Gastrocnemius medialis (tissue), 4 donors: ENCODE measurements at places on chromosomes 5 and 9. TPM values are rescaled to one million over a fixed set of nuclear protein-coding genes. Genes with fewer than 3 reads are reported as not detected.

ACTBL2 gene
- not detected for total RNA-seq

NXNL2 gene
- total RNA-seq, result not detected

C5orf22 gene
- total RNA-seq, result 24.3 TPM

HRCT1 gene
- 3.2 TPM for total RNA-seq

PCDHGA11 gene
- 1.2 TPM for total RNA-seq

TAF1L gene
- not detected for total RNA-seq

ANKRD18A gene
- not detected for total RNA-seq

ADRB2 gene
- total RNA-seq, result 7.5 TPM

SCGB3A2 gene
- total RNA-seq, result not detected

NR5A1 gene
- total RNA-seq, result not detected

GABBR2 gene
- total RNA-seq, result not detected

DNA sequence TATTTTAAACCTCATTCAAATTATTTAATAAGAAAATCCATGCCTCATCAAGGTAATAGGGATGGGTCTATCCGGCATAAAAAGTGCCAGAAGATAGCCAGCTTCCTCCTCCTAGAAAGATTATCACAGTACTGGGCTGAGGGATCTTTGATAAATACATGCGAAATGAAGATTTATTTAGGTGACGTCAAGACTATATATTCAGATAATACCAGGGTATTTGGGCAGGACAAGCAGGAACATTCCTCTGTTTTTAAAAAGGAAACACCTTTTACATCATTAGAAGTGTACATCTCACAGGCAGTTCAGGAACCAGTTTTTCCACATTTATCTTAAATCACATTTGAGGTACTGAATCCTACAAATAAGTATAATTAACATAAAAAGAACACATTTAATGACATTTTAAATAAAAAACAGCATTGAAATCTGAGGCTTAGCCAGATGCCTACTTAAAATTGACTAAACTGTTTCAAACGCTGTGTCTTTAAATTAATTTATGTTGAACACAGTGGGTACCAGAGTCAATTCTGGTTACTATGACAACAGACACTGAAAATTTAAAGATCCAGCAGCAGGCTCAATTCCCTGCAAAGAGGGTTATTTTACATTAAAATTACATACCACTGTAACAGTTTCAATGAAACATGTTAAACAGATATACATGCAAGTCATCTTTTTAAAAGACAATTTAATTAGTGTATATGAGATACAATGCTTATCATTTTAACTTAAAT is 124.7 kb upstream of the SLCO6A1 start:
- no peaks in the 10 kb centered on the region for H3K4me1 ChIP-seq
- no peaks in the 10 kb centered on the region for H3K36me3 ChIP-seq
- H3K27ac ChIP-seq, result no peak overlapping the region
- DNase-seq, result no peak
- no peak overlapping the region for H3K4me3 ChIP-seq
- no peaks in the 10 kb centered on the region for H3K27me3 ChIP-seq

GRCh38 chr9:134566936-134567335 is 74.7 kb upstream of the COL5A1 start:
- H3K27ac ChIP-seq, result no peak overlapping the region
- H3K36me3 ChIP-seq, result no peaks in the 10 kb centered on the region
- no peak for DNase-seq
- no peak overlapping the region for H3K4me3 ChIP-seq
- no peaks in the 10 kb centered on the region for H3K4me1 ChIP-seq
- H3K27me3 ChIP-seq, result no peaks in the 10 kb centered on the region

DNA sequence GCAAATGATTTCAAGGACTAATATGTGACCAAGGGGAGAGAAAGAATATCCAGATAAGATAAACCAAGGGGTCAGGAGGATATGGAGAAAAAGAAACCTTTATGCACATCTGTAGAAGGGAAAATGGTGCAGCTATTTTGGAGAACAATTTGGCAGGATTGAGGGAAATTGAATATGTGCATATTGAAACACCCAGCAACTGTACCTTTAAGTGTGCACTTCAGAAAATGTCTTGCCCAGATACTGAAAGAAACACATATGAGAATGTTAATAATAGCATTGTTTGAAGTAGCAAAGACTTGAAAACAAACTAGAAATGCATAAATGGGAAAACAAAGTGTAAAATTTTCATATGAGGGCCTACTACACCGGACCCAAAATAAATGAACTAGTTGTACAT is 599.6 kb downstream of the PSAT1 start:
- DNase-seq, result no peak
- H3K27ac ChIP-seq, result no peak overlapping the region
- no peaks in the 10 kb centered on the region for H3K27me3 ChIP-seq
- H3K4me3 ChIP-seq, result no peak overlapping the region
- no peaks in the 10 kb centered on the region for H3K4me1 ChIP-seq

- no peak within 1 kb of the TSS for H3K27ac ChIP-seq
- no peaks in the 10 kb centered on the region for H3K36me3 ChIP-seq
- no peak for DNase-seq
- no peaks in the 10 kb centered on the region for H3K4me1 ChIP-seq
- peaks cover 6% of the 10 kb centered on the region for H3K27me3 ChIP-seq
Observed at GRCh38 chr5:140840978-140841962, at the start of gene PCDHA8. Gene PCDHA8, plus strand, starts transcription at chr5:140841187. Its CDS starts 135 bp downstream, at chr5:140841322.

- no peak overlapping the region for H3K4me3 ChIP-seq
- no peak for DNase-seq
- no peaks in the 10 kb centered on the region for H3K4me1 ChIP-seq
- H3K27ac ChIP-seq, result no peak overlapping the region
Observed at GRCh38 chr5:67133776-67134175, 62.8 kb downstream of the CD180 start.

GRCh38 chr9:34520096-34520495 is 2.7 kb downstream of the ENHO start:
- no peak overlapping the region for H3K27ac ChIP-seq
- H3K4me3 ChIP-seq, result no peak overlapping the region
- no peak for DNase-seq
- no peaks in the 10 kb centered on the region for H3K36me3 ChIP-seq

- DNase-seq, result no peak
- no peaks in the 10 kb centered on the region for H3K4me1 ChIP-seq
- no peak overlapping the region for H3K4me3 ChIP-seq
- no peaks in the 10 kb centered on the region for H3K27me3 ChIP-seq
Observed at GRCh38 chr9:13675638-13676000, 396.1 kb upstream of the MPDZ start.

GRCh38 chr5:179862296-179862695 is 3.7 kb upstream of the MRNIP start:
- peaks cover 16% of the 10 kb centered on the region for H3K4me1 ChIP-seq
- DNase-seq, result no peak
- H3K27me3 ChIP-seq, result no peaks in the 10 kb centered on the region
- no peak overlapping the region for H3K4me3 ChIP-seq
- peaks cover 42% of the 10 kb centered on the region for H3K36me3 ChIP-seq
- no peak overlapping the region for H3K27ac ChIP-seq

- DNase-seq, result no peak
- H3K27ac ChIP-seq, result no peak overlapping the region
- no peaks in the 10 kb centered on the region for H3K27me3 ChIP-seq
- no peak overlapping the region for H3K4me3 ChIP-seq
- peaks cover 22% of the 10 kb centered on the region for H3K4me1 ChIP-seq
Observed at GRCh38 chr5:5419291-5420210, 2.9 kb upstream of the ICE1 start.

GRCh38 chr5:149060325-149060724 is 2.5 kb downstream of the SH3TC2 start:
- no peaks in the 10 kb centered on the region for H3K36me3 ChIP-seq
- no peak overlapping the region for H3K4me3 ChIP-seq
- no peaks in the 10 kb centered on the region for H3K27me3 ChIP-seq
- H3K4me1 ChIP-seq, result no peaks in the 10 kb centered on the region

GRCh38 chr9:9919174-9919775 is 693.5 kb downstream of the PTPRD start:
- no peaks in the 10 kb centered on the region for H3K27me3 ChIP-seq
- no peak for DNase-seq
- no peak overlapping the region for H3K27ac ChIP-seq
- H3K4me1 ChIP-seq, result no peaks in the 10 kb centered on the region
- H3K4me3 ChIP-seq, result no peak overlapping the region

DNA sequence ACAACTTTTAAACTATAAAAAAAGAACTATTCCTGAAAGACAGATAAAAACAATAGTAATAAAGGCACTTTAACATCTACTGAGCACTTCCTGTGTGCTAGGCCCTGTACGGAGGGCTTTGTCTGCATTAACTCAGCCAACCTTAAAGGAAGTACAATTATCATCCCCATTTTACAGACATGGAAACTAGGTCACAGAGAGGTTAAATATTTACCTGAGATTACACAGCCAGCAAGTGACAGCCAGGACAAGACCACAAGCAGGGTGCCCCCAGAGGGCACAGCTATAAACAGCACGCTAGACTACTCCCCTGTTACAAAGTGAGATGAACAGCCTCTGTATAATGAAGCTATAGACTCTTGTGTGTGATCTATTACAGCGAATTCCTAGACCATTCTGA is 25.5 kb downstream of the DDX31 start:
- DNase-seq, result no peak
- H3K36me3 ChIP-seq, result no peaks in the 10 kb centered on the region
- H3K27me3 ChIP-seq, result no peaks in the 10 kb centered on the region

- H3K36me3 ChIP-seq, result no peaks in the 10 kb centered on the region
- peaks cover 10% of the 10 kb centered on the region for H3K4me1 ChIP-seq
- no peak overlapping the region for H3K27ac ChIP-seq
- H3K27me3 ChIP-seq, result no peaks in the 10 kb centered on the region
- H3K4me3 ChIP-seq, result no peak overlapping the region
Observed at GRCh38 chr5:16619136-16619535, 2.3 kb upstream of the RETREG1 start.

- no peaks in the 10 kb centered on the region for H3K36me3 ChIP-seq
- no peak overlapping the region for H3K4me3 ChIP-seq
- no peak overlapping the region for H3K27ac ChIP-seq
- no peaks in the 10 kb centered on the region for H3K4me1 ChIP-seq
- no peaks in the 10 kb centered on the region for H3K27me3 ChIP-seq
Observed at GRCh38 chr5:38692346-38692745, 135.9 kb upstream of the LIFR start.

GRCh38 chr5:169716287-169716686 is 79.2 kb downstream of the DOCK2 start:
- no peak overlapping the region for H3K4me3 ChIP-seq
- no peak overlapping the region for H3K27ac ChIP-seq
- no peaks in the 10 kb centered on the region for H3K4me1 ChIP-seq

GRCh38 chr5:144304688-144305087 is 134.0 kb downstream of the KCTD16 start:
- H3K27ac ChIP-seq, result no peak overlapping the region
- no peak for DNase-seq
- no peak overlapping the region for H3K4me3 ChIP-seq
- H3K4me1 ChIP-seq, result no peaks in the 10 kb centered on the region

DNA sequence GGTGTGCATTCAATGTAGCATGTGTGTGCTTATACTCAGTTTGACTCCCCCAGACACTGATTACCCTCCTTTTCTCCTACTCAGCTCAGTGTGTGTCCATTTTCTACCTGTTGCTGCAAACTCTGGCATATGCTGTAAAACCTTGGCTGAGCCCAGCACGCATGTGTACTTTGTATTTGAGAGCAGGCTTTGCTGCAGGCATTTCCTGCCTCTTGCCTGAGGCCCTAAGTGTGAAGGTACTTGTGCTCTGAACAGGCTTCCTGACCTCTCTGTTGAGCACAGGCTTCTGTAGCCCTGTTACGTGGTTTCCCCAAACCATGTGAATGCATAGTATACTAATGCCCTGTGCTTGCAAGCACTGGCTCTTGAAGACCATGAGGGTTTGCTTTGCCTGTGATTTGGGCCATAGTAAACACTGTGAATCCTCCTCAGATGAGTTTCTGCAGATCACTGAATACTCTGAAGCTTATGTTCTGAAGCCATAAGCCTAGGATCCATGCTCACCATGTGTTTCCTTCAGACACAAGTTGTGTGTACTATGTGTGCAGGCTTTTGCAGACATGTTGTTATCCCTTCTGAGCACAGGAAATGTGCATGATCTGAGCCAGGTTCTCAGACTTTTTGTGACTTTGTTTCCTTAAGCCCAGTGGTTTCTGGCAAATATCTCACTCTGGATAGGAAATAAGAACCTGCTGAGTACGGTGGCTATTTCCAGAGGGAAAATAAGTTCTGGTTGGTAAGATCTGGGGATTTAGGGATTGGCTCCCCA is 124.9 kb upstream of the RUSC2 start:
- H3K36me3 ChIP-seq, result no peaks in the 10 kb centered on the region
- no peaks in the 10 kb centered on the region for H3K27me3 ChIP-seq
- no peak overlapping the region for H3K4me3 ChIP-seq
- H3K27ac ChIP-seq, result peak overlapping the region; percentile 82
- no peak for DNase-seq

DNA sequence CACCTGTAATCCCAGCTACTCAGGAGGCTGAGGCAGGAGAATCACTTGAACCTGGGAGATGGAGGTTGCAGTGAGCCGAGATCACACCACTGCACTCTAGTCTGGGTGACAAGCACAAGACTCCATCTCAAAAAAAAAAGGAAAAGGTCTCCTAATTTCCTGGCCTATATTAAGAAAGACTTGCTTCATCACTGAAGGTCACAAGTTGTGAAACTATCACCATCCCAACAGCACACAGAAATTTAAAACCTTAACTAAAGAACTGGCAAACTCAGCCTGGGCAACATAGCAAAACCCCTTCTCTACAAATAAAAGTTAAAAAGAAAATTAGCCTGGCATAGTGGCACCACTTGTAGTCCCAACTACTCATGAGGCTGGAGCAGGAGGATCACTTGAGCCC is 17.2 kb downstream of the FRMD3 start:
- H3K4me3 ChIP-seq, result no peak overlapping the region
- H3K4me1 ChIP-seq, result peaks cover 5% of the 10 kb centered on the region
- no peak for DNase-seq
- no peaks in the 10 kb centered on the region for H3K36me3 ChIP-seq
- no peaks in the 10 kb centered on the region for H3K27me3 ChIP-seq

- no peak overlapping the region for H3K27ac ChIP-seq
- H3K4me1 ChIP-seq, result peaks cover 35% of the 10 kb centered on the region
- no peaks in the 10 kb centered on the region for H3K27me3 ChIP-seq
Observed at GRCh38 chr5:96930058-96930457, 5.8 kb upstream of the LNPEP start.

DNA sequence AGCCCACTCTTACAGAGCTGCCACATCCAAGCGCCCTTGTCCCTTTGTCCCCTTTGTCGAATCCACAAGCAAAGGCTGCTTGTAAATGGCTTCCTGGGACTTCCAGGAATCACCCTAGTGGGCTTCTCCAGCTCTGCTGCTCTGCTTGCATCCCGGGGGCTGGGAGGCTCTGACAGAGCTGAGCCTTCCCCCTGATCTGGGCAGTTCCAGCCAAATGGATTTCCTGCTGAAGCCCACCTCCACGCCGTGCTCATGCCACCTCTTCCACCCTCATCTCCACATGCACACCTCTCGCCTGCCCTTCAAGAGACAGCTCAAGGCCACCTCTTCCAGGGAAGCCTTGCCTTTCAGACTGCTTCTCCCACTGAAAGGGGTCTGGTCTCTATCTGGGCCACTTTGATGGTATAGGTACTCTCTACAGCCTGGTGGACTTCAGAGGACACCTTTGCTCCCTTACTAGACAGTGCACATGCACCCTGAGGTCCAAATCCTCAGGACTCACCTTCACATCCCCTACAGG is 106.2 kb downstream of the LHFPL2 start:
- H3K4me1 ChIP-seq, result peaks cover 18% of the 10 kb centered on the region
- H3K36me3 ChIP-seq, result no peaks in the 10 kb centered on the region
- DNase-seq, result no peak
- H3K27me3 ChIP-seq, result no peaks in the 10 kb centered on the region
- no peak overlapping the region for H3K4me3 ChIP-seq

GRCh38 chr9:133771486-133772482 is 33.6 kb upstream of the SARDH start:
- H3K36me3 ChIP-seq, result no peaks in the 10 kb centered on the region
- H3K4me1 ChIP-seq, result no peaks in the 10 kb centered on the region
- H3K27ac ChIP-seq, result no peak overlapping the region
- no peak overlapping the region for H3K4me3 ChIP-seq
- DNase-seq, result no peak
